ENCODE measurements at places on chromosomes 5 and 9. TPM values are rescaled to one million over a fixed set of nuclear protein-coding genes. Genes with fewer than 3 reads are reported as not detected.
A peak's percentile ranks its signal among the peaks of the same experiment; 100 is the strongest.

The IL13 gene
- not detected for total RNA-seq

The TPPP gene
- total RNA-seq, result 15.7 TPM

The ZNF300 gene
- total RNA-seq, result 0.74 TPM

The PLAC8L1 gene
- total RNA-seq, result not detected

The GFPT2 gene
- 25.4 TPM for total RNA-seq

The ADGRD2 gene
- not detected for total RNA-seq

The AFF4 gene
- 36.8 TPM for total RNA-seq

The RFK gene
- 23.7 TPM for total RNA-seq

The OBP2B gene
- not detected for total RNA-seq

GRCh38 chr5:171387970-171388815 lies 544 bp downstream of the NPM1 start:
- H3K27me3 ChIP-seq, result no peaks in the 10 kb centered on the region
- peaks cover 30% of the 10 kb centered on the region for H3K36me3 ChIP-seq
- peak overlapping the region; percentile 92 for H3K27ac ChIP-seq
- H3K4me1 ChIP-seq, result peaks cover 47% of the 10 kb centered on the region
- H3K4me3 ChIP-seq, result peak overlapping the region; percentile 97
- peak; percentile 72 for DNase-seq

- H3K36me3 ChIP-seq, result no peaks in the 10 kb centered on the region
- no peaks in the 10 kb centered on the region for H3K27me3 ChIP-seq
- no peaks in the 10 kb centered on the region for H3K4me1 ChIP-seq
Measured at GRCh38 chr9:69019808-69020207, 5.9 kb upstream of the PRKACG start.

DNA sequence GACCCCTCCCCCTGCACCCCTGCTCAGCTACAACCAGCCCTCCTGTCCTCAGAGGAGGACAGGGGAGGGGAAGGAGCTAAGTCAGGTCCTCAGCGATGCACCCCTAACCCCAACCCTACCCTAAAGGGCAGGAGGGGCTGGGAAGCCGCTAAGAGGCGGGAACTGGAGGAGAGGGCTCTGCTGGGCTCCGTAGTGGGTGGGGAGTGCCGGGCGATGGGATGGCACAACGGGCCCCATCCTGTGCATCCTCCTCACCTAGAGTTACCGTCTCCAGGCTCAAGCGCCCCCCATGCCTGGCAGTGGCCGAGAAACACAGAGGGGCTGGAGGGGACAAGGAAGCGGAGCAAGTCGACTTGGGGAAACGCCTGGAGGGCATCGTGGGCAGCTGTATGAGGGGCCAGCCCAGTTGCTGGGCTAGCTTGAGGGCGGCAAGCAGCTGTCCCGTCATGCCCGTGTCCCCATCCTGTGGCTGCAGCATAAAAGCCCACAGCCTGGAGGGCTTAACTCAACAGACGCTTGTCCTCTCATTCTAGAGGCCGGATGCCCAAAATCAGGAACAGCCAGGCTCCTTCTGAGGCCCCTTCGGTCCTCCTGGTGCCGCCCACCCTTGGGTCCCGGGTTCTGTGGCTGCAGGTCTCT lies 23.0 kb upstream of the UBAC1 start:
- H3K4me1 ChIP-seq, result no peaks in the 10 kb centered on the region
- H3K27ac ChIP-seq, result no peak overlapping the region
- no peak for DNase-seq
- no peaks in the 10 kb centered on the region for H3K36me3 ChIP-seq

DNA sequence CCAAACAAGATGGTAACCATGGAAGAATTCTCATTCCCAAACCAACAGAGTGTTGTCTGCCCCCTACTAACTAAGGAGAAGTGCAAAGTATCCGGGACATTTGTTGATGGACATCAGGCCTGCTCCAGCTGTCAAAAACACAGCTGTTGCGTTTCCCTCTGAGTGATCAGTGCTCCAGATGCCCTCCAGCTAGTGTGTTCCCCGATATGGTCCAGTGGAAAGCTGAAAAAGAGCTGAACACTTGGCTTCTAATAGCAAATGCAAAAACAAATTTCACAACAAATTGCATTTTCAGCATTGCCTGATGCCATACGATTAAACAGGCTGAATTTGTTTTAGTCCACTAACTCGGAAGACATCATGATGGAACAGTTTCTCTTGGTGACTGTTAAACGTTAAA lies 1398.7 kb downstream of the PTPRD start:
- no peak overlapping the region for H3K27ac ChIP-seq
- no peaks in the 10 kb centered on the region for H3K27me3 ChIP-seq
- no peak for DNase-seq
- no peaks in the 10 kb centered on the region for H3K36me3 ChIP-seq
- H3K4me3 ChIP-seq, result no peak overlapping the region

DNA sequence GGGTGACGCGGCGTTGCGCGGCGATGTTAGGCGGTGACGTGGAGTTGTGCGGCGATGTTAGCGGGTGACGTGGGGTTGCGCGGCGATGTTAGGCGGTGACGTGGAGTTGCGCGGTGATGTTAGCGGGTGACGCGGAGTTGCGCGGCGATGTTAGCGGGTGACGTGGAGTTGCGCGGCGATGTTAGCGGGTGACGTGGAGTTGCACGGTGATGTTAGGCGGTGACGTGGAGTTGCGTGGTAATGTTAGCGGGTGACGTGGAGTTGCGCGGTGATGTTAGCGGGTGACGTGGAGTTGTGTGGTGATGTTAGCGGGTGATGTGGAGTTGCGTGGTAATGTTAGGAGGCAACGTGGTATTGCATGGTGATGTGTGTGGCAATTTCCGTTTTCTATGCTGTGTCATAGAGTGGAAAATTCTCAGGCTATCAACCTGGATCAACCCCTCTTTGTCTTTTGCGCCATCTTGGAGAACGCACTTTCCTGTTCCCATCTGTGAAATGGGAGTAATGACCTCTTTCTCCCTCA lies 76.0 kb downstream of the ANKRD33B start:
- H3K36me3 ChIP-seq, result no peaks in the 10 kb centered on the region
- no peak overlapping the region for H3K27ac ChIP-seq
- no peaks in the 10 kb centered on the region for H3K4me1 ChIP-seq
- no peak overlapping the region for H3K4me3 ChIP-seq
- DNase-seq, result no peak

DNA sequence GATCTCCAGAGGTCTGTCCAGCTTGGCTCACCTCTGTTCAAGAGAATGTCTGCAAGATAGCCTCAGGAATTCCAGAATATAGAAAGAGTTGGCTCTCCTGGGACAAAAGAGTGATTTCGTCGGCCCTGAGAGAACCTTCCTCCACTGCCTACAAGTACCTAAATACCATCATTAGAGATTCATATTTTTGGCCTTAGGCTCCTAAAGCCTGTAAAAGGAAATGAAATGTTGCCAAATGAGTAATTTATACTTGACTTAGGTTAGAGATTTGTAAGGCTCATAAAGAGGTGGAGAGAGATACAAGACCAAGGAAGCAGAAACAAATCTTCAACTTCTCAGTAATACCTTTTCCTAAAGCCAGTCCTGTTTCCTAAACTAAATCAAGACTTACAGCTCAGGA lies 146.2 kb downstream of the CCDC192 start:
- H3K4me1 ChIP-seq, result no peaks in the 10 kb centered on the region
- DNase-seq, result no peak
- H3K36me3 ChIP-seq, result no peaks in the 10 kb centered on the region
- H3K4me3 ChIP-seq, result no peak overlapping the region

DNA sequence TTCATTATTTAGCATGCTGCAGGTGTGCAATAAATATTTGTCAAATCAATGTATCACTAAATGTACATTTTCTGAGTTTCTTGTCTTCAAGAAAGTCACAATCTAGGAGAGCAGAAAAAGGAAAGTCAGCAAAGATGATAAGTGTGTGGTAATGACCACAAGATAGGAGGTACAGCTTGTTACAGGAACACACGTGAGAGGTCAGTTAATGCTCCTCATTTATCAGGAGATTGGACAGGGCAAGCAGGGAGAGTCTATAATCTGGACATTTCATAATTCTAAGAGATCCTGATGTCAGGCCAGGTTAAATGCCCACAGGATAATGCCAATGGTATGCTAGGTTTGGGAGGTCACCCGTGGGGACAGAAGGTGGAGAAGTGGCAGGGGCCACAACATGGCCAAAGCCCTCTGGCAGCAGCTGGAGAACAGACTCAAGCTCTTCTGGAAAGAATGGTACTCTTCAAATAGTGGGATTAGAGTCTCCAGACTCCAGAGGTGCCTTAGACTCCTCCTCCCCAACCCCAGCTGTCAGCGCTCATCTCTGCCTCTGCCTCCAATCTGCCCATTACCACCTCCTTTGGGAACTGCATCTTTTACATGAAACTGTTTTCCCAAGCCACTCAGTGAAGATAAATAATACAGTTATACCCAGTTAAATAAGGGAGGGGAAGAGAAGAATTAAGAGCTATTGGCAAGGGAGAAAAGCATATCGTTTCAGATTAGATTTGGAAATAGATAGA lies 114.3 kb downstream of the ASTN2 start:
- no peak overlapping the region for H3K4me3 ChIP-seq
- H3K36me3 ChIP-seq, result no peaks in the 10 kb centered on the region
- H3K27ac ChIP-seq, result no peak overlapping the region
- DNase-seq, result no peak

- no peaks in the 10 kb centered on the region for H3K36me3 ChIP-seq
- H3K27ac ChIP-seq, result no peak overlapping the region
- no peaks in the 10 kb centered on the region for H3K27me3 ChIP-seq
- no peak for DNase-seq
- no peaks in the 10 kb centered on the region for H3K4me1 ChIP-seq
- no peak overlapping the region for H3K4me3 ChIP-seq
Measured at GRCh38 chr9:117768750-117769395, 64.7 kb downstream of the TLR4 start.

DNA sequence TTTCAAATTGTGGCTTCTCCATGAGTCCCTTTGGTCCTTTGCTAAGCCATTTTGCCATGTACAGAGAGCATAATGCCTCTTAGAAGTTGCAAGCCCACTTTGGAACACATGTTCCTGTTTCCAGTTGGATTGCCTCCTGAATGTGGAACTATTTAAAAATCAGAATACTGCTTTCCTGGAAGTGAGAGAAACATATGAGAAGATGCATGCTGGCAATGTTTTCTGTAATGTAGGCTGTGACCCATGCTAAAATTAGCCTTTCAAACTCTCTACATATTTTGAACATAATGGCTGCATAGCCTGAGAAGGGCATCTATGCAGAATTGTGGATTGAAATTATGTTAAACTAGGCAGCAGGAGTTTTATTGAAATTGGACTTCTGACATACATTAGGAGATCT lies 175.5 kb upstream of the PAPPA start:
- no peak overlapping the region for H3K27ac ChIP-seq
- H3K27me3 ChIP-seq, result no peaks in the 10 kb centered on the region
- H3K4me1 ChIP-seq, result no peaks in the 10 kb centered on the region
- no peaks in the 10 kb centered on the region for H3K36me3 ChIP-seq
- no peak for DNase-seq

GRCh38 chr5:55410845-55411244 lies 103.1 kb downstream of the MTREX start:
- H3K4me3 ChIP-seq, result no peak overlapping the region
- no peak overlapping the region for H3K27ac ChIP-seq
- H3K4me1 ChIP-seq, result no peaks in the 10 kb centered on the region
- H3K36me3 ChIP-seq, result peaks cover 9% of the 10 kb centered on the region
- DNase-seq, result no peak

DNA sequence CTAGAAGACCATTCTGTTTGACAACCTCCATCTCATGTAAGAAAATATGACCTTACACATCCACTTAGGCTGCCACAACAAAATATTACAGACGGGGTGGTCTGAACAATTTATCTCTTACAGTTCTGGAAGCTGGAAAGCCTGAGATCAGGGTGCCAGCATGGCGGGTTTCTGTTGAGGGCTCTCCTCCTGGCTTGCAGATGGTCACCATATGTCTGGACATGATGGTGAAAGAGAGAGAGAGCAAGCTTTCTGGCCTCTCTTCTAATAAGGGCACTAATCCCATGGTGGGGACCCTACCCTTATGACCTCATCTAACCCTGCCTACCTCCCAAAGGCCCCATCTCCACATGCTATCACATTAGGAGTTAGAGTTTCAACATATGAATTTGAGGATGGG lies 66.0 kb downstream of the AMBP start:
- no peak overlapping the region for H3K4me3 ChIP-seq
- no peak overlapping the region for H3K27ac ChIP-seq
- no peaks in the 10 kb centered on the region for H3K36me3 ChIP-seq
- H3K27me3 ChIP-seq, result no peaks in the 10 kb centered on the region
- DNase-seq, result no peak
- no peaks in the 10 kb centered on the region for H3K4me1 ChIP-seq

- no peak overlapping the region for H3K4me3 ChIP-seq
- H3K4me1 ChIP-seq, result no peaks in the 10 kb centered on the region
- DNase-seq, result no peak
- H3K27ac ChIP-seq, result no peak overlapping the region
- no peaks in the 10 kb centered on the region for H3K27me3 ChIP-seq
Measured at GRCh38 chr9:109304347-109304746, 16.5 kb downstream of the EPB41L4B start.

DNA sequence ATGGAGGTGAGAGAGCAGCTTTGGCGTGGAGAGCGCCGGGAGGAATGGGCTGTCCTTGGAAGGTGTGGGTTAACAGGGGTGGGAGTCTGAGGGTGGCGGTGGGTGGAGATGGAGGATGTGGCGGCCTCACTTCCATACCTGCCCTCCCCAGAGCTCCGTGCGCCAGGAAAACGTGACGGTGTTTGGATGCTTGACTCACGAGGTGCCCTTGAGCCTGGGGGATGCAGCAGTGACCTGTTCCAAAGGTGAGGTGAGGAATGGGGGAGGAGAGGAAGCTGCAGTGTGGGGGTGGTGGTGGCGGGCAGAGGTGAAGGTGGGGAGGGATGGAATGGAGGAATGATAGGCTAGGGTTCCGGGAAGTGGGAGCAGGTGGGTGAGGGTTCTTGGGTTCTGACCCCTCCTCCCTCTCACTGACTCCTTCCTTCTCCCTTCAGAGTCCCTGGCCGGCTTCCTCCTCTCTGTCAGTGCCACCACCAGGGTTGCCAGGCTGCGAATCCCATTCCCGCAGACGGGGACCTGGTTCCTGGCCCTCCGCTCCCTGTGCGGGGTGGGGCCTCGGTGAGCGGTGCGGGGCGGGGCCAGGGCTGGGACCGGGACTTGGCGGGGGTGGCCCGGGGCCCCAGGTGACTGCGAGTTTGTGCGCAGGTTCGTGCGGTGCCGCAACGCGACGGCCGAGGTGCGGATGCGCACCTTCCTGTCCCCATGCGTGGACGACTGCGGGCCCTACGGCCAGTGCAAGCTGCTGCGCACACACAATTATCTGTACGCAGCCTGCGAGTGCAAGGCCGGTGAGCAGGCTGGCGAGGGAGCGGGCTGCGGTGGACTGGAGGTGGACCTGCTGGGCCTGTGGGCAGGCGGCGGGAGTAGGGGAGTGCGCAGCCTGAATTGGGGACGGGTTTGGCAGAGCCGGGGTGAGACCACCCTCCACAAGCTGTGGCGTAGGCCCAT lies 17.1 kb downstream of the TMEM8B start:
- peaks cover 32% of the 10 kb centered on the region for H3K4me1 ChIP-seq
- DNase-seq, result no peak
- no peaks in the 10 kb centered on the region for H3K27me3 ChIP-seq
- no peak overlapping the region for H3K27ac ChIP-seq
- H3K4me3 ChIP-seq, result no peak overlapping the region

GRCh38 chr5:483434-484140 lies 40.6 kb downstream of the EXOC3 start:
- H3K4me1 ChIP-seq, result peaks cover 7% of the 10 kb centered on the region
- H3K36me3 ChIP-seq, result no peaks in the 10 kb centered on the region
- no peak overlapping the region for H3K4me3 ChIP-seq
- H3K27me3 ChIP-seq, result no peaks in the 10 kb centered on the region
- no peak overlapping the region for H3K27ac ChIP-seq
- DNase-seq, result no peak

- no peak for DNase-seq
- H3K36me3 ChIP-seq, result no peaks in the 10 kb centered on the region
- H3K27ac ChIP-seq, result no peak overlapping the region
- H3K4me1 ChIP-seq, result no peaks in the 10 kb centered on the region
Measured at GRCh38 chr9:82732928-82733327, 330.0 kb downstream of the RASEF start.

Data from right atrium auricular region (tissue), 2 donors.